ENCODE measurements at places on chromosomes 2 and 18. TPM values are rescaled to one million over a fixed set of nuclear protein-coding genes. Genes with fewer than 3 reads are reported as not detected.

The PROC gene
- total RNA-seq, result not detected

The RAB12 gene
- total RNA-seq, result 46.7 TPM

The SERPINB13 gene
- not detected for total RNA-seq

The SLC9A4 gene
- total RNA-seq, result not detected

The UPP2 gene
- not detected for total RNA-seq

The CBLN2 gene
- total RNA-seq, result not detected

The PRKAG3 gene
- not detected for total RNA-seq

The TSPYL6 gene
- total RNA-seq, result not detected

The CCDC93 gene
- 10.7 TPM for total RNA-seq

The SP5 gene
- not detected for total RNA-seq

The CELF4 gene
- total RNA-seq, result not detected

The AKAIN1 gene
- total RNA-seq, result not detected

The RTP5 gene
- not detected for total RNA-seq

The STPG4 gene
- 0.20 TPM for total RNA-seq

The ARHGEF4 gene
- 6.2 TPM for total RNA-seq

The C2orf15 gene
- total RNA-seq, result not detected

The EIF5B gene
- total RNA-seq, result 17.3 TPM

The LYG2 gene
- not detected for total RNA-seq

The SAG gene
- not detected for total RNA-seq

The KLF11 gene
- 3.7 TPM for total RNA-seq

The MC4R gene
- not detected for total RNA-seq

The ABCA12 gene
- 0.05 TPM for total RNA-seq

The HAAO gene
- not detected for total RNA-seq

The TUBA3E gene
- not detected for total RNA-seq

The RPRM gene
- not detected for total RNA-seq

The RFX8 gene
- total RNA-seq, result not detected

The IL1R2 gene
- total RNA-seq, result 4.0 TPM

The ASXL3 gene
- not detected for total RNA-seq

The GALNT14 gene
- total RNA-seq, result not detected

The PIEZO2 gene
- 2.1 TPM for total RNA-seq

The HRH4 gene
- total RNA-seq, result not detected

The CRYBA2 gene
- total RNA-seq, result not detected

The TNFRSF11A gene
- total RNA-seq, result 0.29 TPM

The EIF2AK3 gene
- total RNA-seq, result 19.3 TPM

The COL4A4 gene
- 35.2 TPM for total RNA-seq

The MATN3 gene
- total RNA-seq, result 0.62 TPM

The IL1RL1 gene
- total RNA-seq, result 2.4 TPM

The POTEC gene
- total RNA-seq, result not detected

The FAM237A gene
- not detected for total RNA-seq

The TMEM182 gene
- 0.88 TPM for total RNA-seq

The AMMECR1L gene
- total RNA-seq, result 9.2 TPM

The TMEM198 gene
- total RNA-seq, result 6.4 TPM

The DSG1 gene
- total RNA-seq, result not detected

The CAPN10 gene
- 4.1 TPM for total RNA-seq

The FKBP1B gene
- total RNA-seq, result 7.2 TPM

The MC2R gene
- total RNA-seq, result not detected

The DNAJC5G gene
- total RNA-seq, result not detected

The EN1 gene
- 0.37 TPM for total RNA-seq

The BMP10 gene
- total RNA-seq, result not detected

The CEP192 gene
- 14.5 TPM for total RNA-seq

The EDAR gene
- total RNA-seq, result not detected

The LYG1 gene
- total RNA-seq, result not detected

The C2orf76 gene
- total RNA-seq, result 9.4 TPM
